ENCODE measurements at places on chromosomes 3 and 15.

DNA sequence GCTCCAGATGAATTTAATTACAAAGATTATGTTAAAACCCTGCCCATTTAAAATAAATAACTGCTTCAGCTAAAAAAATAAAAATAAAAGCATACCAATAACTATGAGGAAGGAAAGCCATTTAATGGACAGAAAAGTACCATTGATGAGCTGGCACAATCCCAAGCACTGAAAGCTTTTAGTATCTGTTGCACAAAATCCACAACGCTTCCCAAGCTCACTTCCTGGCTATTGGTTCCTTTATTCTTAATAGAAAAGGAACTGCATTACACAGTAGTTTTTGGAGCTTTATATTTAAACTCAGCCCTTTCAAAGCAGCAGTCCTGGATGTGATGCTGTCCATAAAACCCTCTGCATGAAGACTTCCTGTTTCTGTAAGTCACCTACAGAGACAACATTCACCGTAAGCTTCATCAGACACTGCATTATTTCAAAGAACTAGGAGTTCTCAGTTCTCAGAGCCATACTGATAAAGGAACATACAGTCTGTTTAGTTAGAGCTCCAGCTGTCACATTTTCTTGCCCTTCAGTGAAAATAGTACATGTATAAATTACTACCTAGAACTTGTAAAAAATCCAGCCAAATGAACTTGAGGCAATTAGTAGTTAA is 81.5 kb downstream of the CSNK1G1 start:
- no peak for DNase-seq

DNA sequence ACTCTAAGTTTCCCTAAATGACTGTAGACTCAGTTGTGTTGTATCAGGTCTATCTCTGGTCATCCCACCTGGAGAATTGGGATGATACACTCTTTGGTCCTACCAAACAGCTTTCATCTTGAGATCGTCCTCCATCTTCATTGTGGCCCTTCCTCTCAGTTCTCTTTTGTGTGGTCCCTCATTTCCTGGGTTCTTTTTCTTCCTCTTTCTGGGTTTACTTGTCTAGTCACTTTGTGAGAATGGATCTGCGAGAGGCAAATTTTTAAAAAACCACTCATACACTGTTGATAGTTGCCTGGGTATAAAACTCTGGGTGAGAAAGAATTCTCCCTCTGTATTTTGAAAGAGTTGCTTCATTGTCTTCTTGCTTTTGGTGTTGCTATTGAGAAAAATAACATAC is 6.0 kb upstream of the AMOTL2 start:
- DNase-seq, result no peak

- no peak for DNase-seq
Measured at GRCh38 chr3:24640330-24640877, 145.8 kb upstream of the THRB start.

DNA sequence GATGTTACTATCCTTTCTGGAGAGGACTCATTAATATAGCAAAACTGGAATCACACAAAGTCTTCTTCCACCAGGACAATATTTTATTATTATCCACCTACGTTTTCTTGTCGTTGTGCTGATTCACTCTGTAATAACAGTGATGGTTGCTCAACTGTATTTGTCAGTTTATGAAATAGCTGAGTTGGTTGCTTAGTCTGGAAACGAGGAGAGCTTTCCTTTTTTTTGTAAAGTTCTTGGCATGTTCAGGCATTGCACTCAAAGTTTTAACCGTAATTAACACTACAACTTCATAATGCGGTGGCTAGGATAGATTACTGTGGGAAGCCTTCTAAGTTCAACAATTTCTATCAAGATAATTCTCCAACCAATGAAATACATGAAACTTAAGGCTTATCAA is 131.2 kb downstream of the RAP2B start:
- no peak for DNase-seq

- no peak for DNase-seq
Measured at GRCh38 chr3:187197335-187197649, at the start of gene RTP1. TSS of gene RTP1 (plus strand) at chr3:187197486. CDS start at chr3:187197516, 30 bp downstream.

DNA sequence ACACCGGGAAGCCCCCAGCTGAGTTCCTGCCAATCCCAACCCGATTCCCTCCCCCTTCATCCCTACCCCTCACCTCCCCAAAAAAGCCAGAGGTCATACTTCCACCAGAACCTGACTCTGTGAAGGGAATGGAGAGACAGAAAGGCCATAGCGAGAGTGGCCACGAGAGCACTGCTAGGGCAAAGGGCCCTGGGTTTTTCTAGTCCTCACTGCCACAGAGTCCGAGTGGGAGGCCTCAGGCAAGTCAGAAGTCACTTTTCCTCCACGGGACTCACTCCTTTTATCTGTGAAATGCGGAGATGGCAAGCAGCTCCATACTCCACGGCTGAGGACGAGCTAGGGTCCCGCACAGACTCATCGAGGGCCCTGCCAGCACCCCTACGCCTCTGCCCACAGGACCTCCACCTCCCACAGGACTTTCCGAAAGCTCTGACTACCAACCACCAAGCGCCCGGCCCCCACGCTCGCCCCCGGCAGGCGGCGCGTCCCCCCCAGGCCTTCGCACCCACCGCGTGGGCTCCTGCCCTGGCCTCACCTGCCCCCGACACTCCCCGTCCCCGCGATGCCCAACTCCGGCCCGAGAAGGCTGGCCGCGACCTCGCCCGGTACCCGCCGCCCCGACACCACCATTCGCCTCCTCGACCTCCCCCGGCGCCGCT is 792 bp downstream of the ATP13A3 start:
- peak; percentile 78 for DNase-seq

- no peak for DNase-seq
Measured at GRCh38 chr3:14617508-14618023, 34.0 kb upstream of the CCDC174 start.

GRCh38 chr3:27526614-27527315 is 42.6 kb upstream of the SLC4A7 start:
- no peak for DNase-seq

GRCh38 chr3:10381336-10381735 is 60.4 kb upstream of the SEC13 start:
- DNase-seq, result no peak

GRCh38 chr15:70463453-70463834 is 299.9 kb downstream of the UACA start:
- no peak for DNase-seq
